Umbilical cord (tissue), 2 donors: ENCODE measurements at places on chromosomes 2 and 18. TPM values are rescaled to one million over a fixed set of nuclear protein-coding genes. Genes with fewer than 3 reads are reported as not detected.

DNA sequence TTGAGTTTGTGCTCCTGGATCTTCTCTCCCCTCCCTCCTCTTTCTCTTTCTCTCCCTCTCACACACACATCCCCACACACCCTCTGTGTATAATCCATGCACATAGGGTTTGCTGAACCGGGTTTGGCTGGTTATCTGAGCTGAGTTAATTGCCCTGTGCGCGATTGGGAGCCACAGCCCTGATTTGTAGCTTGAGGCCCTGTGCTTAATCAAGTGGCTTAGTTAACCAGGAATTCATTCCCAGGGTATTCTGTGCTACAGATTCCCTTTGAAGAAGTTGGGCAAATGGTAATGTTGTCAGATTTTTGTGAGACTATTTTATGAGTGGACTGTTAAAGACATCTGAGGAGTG lies 6.2 kb downstream of the PARD3B start:
- DNase-seq = peak; percentile 40

DNA sequence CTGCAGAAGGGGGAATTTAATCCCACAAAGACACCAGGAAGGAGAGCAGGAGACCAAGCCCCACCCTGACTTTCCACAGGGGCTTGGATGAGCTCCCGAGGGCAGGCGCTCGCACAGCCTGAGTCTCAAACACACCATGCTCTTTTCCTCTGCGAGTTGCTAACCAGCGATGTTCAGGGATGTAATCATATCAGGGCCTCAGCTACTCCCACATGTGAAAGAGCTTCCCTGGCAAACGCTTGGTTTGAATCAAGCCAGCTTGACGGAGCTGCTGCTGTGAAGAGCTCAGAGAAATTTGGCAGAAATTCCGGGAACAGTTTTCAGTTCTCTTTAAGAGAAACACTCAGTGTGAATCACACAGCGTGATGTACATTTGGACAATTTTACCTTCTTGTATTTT lies 385.8 kb downstream of the GALR1 start:
- DNase-seq = peak; percentile 29

GRCh38 chr2:171210864-171211431 lies 50.3 kb upstream of the TLK1 start:
- DNase-seq = no peak

GRCh38 chr2:151114874-151115273 lies 146.8 kb downstream of the RBM43 start:
- peak; percentile 20 for DNase-seq

- DNase-seq = peak; percentile 83
Measured at GRCh38 chr18:75962036-75962572, 532.9 kb downstream of the ZNF516 start.

- DNase-seq = no peak
Measured at GRCh38 chr2:46798041-46798440, 117.6 kb downstream of the MCFD2 start.

DNA sequence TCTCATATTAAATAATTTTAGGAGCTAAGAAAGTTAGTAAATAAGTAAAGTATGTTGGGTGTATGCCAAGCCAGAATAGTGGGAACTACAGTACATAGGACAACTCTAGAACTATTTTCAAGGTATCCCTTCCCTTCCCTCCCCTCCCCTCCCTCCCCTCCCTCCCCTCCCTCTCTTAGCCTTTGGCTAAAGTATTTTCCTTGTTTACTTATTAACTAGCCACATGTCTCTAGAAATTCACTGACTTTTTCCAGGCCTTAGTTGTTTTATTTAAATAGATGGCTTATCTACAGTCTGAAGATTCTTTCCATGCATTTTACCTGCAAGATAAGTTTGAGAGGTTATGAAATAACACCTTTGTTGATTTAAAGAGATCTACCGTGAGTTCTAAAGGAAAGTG lies 402.1 kb downstream of the PARD3B start:
- DNase-seq = no peak

GRCh38 chr2:101545950-101546349 lies 71.0 kb upstream of the RFX8 start:
- no peak for DNase-seq

DNA sequence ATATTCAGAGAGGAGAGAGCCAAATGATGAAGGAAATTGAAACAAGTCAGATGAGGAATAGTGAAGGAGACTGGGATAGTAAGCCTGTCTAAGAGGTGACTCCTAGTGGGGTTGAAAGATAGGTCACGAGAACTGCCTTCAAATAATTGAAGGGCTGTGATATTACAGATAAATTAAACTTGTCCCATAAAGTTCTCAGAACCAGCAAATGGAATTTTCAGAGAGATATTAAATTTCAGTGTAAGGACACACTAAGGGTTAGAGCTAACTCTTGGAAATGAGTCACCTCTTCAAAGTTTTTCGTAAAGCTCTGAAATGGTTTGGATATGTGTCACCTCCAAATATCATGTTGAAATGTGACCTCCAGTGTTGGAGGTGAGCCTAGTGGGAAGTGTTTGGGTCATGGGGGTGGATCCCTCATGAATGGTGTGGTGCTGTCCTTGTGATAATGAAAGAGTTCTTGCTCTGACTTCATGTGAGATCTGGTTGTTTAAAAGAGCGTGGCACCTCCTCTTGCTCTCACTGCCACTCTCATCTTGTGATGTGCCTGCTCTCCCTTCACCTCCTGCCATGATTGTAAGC lies 87.3 kb downstream of the BABAM2 start:
- DNase-seq = peak; percentile 40

DNA sequence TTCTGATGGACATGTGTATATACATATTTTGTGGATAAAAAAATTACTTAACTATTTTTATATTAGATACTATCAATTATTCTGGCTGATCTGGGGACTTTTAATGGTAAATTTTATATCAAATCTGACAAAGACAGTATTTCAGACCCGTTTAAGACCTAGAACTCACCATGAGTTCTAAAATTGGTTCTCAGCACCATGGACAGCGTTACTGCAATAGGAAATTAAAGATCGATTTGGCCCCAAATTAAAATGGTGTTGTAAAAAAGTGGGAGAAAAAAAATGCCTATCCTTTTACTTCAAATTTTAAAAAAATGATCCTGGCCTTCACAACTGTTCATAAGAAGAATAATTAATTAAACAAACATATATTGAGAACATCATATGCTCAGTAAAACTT lies 919 bp upstream of the SCN2A start:
- DNase-seq = peak; percentile 21

- no peak for DNase-seq
Measured at GRCh38 chr18:48123324-48123723, 192.9 kb upstream of the SMAD2 start.

DNA sequence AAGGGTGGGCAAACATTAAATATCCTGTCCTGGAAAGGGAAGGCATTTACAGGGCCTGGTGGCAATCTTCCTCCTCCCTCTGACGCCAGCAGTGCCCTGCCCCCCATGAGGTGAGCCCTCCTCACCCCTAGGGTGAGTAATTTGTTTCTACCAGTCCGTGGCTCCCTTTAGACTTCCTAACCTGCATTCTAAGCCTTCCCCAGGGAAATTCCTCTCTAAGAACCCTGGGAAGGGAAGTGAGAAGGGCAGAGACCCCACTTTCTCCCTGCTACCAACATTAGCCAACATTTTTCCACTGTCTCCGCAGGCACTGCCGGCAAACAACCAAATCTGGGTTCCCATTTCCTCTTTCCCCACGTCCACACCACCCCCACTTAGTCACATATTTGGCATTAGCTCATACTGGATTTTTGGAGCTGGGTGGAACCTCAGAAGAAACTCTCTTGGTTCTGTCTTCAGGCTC lies 69.3 kb downstream of the NRP2 start:
- DNase-seq = no peak

DNA sequence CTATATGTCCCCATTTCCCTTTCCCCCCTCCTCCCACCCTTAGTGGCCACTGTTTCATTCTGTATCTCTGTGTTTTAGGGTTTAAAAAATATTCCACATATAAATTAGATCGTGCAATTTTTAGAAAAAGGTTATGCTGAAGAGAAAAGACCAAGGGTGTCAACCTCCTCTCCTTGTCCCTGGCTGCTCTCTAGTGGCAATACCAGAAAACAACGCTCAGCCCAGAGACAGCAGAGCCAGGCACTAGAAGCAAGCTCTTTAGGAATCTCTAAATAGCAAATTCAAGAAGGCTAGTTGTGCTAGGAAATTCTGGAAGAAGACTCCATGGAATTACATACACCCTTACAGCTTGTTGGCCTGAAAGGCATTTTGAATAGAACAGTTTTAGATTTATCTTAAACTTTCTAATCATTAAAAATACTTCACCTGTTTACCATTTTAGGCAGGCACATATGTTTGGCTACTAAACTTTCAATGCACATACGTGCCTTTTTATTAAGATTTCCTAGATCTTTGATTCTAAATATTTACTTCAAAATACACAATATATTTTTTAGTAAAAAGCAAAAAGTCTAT lies 35.1 kb upstream of the RASGRP3 start:
- DNase-seq = peak; percentile 50

The POTEI gene
- 0.96 TPM for total RNA-seq

The RIF1 gene
- total RNA-seq = 63.1 TPM

The ACMSD gene
- 3.1 TPM for total RNA-seq

The PRKRA gene
- total RNA-seq = 134 TPM

The SLC9A4 gene
- total RNA-seq = 1.2 TPM

The SCN9A gene
- total RNA-seq = 8.2 TPM
